ENCODE measurements at places on chromosomes 6 and 20.

DNA sequence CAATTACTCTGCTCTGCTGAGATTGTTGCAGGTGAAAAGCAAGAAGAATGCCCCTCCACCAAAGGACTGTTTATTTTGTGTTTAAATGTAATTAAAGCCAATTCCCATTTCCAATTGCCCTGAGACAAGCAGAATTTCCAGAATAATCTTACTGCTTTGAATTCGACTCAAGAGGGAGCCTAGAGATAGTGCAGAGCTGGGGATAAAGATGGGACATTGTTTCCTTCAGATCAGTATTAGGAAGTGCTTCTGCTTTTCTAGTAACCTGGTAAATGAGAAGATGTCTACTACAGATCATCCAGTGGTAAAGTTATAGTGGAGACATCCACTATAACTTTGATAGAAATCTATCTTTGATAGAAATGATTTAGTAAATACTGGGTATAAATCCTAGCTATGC lies 326.9 kb downstream of the UBE3D start:
- no peak for DNase-seq

DNA sequence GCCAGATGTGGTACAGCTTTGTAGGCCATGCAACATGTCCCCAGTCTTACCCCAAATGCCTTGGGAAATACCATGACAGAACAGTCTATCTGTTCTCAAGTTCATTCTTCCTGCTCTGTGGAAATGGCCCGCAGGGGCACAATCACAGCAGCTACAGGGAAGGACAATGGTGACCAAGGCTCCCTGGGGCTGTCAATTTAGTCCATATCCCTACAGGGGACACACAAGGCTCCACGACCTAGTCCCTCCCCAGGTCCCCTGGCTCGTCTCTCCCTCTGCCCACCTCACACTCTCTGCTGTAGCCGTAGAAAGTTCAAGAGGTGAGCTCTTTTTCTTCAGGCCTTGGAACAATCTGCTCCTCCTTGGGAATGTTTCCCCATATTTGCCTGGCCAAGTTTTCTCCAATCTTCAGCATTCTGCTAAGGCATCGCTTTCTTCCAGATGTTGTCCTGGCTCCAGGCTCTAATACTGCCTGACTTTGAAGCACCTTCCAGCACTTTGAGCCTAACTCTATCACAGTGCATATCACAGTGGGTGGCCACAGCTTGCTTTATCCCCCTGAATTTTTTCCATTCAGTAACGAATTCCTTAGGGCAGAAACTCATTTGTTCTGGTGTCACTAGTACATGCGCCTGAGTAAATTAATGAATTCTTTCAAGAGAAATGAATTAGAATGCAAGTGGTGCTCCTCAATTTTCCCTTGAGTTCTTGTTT lies 92.6 kb downstream of the MAP3K7 start:
- DNase-seq: peak; percentile 58

DNA sequence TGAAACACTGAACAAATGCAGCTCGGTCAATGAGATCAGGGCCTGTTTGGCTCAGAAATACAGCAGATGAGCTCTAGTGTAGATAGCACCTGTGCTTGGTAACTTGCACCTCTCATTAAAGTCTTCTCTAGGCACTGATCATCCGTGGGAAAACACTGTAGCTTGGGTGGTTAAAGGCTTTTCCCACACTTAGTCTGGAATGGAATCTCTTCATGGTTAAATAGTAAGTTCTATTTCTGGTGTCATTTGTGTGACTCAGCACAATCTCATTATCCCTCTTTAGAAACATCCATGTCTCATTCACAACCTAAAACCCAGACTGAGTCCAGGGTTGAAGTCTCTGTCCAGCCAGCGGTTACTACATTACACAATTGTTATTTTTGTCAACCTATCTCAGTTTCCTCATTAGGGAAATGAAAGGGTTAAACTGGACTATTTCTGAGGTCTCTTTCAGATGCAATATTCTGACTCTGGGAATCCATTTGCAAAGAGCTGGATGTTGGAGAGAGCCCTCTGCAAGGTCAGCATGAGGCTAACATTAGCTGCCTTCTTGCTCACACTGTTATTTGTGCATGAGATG lies 125.0 kb downstream of the ZDHHC14 start:
- DNase-seq: no peak

DNA sequence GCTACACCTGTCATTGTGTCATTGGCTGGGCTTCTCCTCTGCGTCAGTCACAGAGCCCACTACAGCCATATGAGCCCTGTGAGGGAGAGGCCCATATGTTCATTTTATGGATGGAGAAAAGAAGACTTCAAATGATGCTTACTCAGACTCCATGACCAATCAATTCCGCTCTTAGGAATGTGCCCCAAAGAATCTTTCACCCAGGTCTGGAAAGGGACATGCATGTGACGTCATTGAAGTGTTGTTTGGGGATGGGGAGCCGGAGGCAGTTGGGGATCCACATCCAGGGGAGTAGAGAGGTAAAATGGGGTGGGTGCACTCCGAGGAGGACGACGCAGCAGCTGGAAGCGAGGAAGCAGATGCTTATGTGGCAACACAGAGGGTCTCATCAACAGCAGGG lies 9.6 kb upstream of the C6orf132 start:
- DNase-seq: no peak

GRCh38 chr6:170516783-170517616 lies 36.1 kb downstream of the PSMB1 start:
- peak; percentile 57 for DNase-seq

DNA sequence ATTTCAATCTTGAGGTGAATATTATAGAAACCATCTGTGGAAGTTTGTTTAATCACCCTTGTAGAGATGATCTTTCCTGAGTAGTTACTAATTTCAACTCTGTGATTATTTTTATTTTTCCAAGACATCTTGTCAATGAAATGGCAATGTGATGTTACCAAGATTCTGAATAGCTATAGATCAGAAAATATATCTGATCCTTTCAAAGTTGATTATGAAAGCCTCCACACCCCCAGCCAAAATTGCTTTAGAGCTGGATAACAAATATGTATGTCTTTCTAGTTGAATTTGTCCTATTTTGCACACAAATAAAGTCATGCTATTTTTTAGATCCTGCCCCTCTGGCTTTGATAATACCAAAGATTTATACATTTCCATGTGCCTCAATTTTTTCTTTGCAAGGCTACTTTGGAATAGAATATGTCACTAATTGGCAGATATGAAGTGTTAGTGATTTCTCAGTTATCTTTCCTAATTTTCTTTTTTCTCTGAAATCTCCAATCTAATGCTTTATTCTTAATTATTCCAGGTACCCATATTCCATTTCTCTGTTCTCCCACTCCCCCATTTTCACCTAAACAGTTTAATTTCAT lies 5.0 kb downstream of the SIM1 start:
- DNase-seq: no peak

Measured in retina (tissue), 1 donor.